ENCODE measurements at places on chromosomes 13 and 19.
A peak's percentile ranks its signal among the peaks of the same experiment; 100 is the strongest.

DNA sequence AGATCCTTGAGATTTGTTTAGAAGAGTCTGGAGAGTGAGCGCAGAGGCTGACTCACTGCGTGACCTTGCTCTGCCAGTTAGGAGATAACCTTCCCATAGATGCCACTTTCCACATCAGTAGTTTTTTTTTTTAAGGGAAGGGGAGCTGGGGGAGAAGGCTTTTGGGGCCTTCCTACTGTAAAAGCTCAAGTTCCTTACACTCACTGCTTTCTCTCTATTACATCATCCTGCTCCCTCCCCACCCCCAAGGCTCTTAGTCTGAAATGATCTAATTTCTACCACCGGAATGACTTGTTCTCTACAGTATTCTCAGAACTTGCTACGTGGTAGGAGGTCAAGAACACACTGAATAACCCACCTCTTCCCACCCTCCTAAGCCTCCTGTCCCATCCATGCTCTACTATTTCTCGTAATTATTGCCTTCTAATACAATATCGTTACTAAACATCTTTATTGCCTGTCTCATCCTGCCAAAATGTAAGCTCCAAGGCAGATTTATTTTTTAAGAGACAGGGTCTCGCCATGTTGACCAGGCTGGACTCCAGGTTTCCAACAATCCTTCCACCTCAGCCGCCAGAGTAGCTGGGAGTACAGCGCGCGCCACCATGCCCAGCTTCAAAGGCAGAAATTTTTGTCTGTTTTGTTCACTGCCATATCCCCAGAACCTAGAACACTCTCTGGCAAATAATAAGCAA is 1.2 kb downstream of the LONP1 start:
- DNase-seq, result peak; percentile 45

DNA sequence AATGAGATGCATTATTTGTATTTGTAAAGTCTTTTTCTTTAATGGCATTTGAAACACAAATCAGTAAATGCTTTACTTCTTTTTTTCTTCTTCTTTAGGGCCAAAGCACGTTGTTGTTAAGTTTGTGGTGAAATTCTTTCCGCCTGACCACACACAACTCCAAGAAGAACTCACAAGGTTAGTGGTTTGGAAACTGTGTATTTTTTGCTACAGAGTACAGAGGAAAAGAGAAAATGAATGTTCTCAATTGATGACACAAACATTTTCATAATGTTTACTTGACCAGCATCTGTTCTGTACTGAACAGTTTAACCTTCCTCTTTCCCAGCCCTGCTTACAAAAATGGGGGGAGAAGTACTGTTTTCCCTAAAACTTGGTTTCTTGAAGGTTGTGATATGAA is 190.9 kb upstream of the RNF113B start:
- DNase-seq, result peak; percentile 33

DNA sequence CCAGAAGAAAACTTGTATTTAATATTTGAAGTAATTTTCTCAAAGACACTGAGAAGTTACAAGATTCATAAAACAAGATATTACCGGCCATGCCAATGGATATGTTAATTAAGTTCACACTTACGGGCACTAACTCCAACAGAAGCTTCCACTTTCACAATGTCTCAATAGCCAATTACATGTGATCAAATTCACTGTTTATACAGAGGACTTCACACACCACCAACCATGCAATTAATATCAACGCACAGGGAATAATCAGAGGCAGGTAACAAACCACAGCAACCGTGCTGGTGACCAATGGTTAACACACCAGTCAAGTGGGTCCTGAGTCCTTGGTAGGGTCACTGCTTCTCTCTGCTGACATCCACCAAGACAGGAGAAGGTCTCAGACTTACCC is 5.9 kb upstream of the ACOD1 start:
- no peak for DNase-seq

DNA sequence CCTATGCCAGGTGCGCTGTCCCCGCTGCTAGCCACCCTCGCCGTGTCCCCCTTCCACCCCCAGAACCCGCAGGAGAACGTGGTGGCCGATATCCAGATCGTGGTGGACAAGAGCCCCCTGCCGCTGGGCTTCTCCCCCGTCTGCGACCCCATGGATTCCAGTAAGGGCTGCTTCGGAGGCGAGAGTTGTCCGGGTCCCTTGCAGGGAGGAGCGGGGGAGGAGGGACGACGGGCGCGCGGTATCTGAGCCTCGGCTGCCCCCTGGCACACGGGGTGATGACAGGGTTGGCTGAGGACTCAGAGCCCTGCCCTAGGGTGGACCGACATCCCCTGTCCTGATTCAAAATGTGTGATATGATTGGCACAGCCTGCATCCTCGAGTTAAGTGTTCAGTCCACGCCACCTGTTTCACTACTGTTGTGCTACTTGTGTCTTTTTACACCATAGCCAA is 653 bp downstream of the MVB12A start:
- DNase-seq, result no peak

GRCh38 chr13:29693275-29693945 is 97.9 kb upstream of the SLC7A1 start:
- DNase-seq, result no peak

- no peak for DNase-seq
Observed at GRCh38 chr13:40149611-40150274, 494.3 kb downstream of the COG6 start.

DNA sequence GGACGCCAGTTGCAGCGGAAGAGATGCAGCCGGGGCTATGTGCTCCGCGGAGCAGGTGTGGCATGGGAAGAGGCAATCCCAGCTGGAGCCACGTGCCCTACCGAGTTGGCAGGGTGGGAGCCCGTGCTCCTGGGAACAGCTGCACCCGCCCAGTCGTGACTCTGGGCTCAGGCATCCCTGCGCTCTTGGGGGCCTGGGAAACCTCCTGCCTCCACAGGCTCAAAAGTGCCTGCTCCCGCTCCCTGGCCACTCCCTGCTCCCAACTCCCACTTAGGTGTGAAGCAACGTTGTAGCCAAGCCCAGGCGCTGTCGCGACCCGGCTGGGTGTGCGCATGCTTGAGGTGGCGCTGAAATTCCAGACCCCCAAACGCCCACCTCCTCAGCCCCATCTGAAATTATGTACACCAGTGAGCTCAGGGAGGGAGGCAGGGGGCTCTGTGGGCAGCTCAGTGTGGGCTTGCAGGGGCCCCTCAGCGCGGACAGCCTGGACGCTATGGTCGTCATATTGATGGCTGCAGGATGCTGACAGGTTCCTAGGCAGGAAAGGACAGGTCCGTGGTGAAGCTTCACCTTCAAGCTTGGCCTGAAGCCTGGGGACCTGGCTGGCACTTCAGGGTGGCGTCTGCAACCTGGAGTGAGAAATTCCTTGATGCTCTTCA is 429.9 kb downstream of the SLITRK1 start:
- no peak for DNase-seq

GRCh38 chr13:51957377-51958216 is 53.7 kb downstream of the ATP7B start:
- no peak for DNase-seq

GRCh38 chr19:40422748-40423566 is 2.8 kb downstream of the SERTAD1 start:
- no peak for DNase-seq

DNA sequence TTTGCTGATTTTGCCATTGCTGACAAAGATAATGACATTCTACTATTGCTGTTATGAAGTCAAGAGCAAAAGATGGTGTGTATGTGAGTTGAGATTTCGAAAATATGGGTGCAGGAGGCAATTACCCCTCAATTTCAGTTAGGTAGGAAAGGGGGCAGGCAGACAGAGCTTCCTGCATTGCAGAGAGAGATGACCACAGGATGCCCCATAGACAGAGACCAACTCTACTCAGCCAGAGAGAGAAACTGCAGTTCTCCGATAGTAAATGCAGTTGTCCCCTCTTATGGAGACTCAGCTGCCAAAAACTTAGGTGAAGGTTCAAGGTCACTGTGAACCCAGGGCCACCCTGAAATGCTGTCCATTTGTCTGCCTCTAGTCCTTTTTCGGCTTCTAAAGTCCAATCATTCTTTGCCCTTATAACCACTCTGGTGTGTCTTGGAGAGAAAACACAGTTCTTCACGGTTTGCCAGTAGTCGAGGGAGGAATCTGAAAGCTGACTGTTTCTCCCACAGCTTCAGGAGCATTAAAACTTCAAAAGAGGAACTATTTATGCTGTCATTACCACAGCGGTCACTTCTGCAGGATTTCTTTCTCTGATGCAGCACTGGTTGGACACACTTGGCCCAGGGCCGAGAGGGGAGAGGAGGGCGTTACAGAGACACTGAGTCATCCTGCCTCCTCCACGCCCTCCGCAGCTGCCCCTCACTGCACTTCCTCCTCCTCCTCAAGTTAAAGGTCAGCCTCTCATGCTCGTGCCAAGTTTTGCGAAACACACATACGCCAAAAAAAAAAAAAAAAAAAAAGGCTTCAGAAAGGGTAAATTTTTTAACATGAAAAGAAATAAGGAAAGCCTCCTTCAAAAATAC is 264.3 kb downstream of the FOXO1 start:
- peak; percentile 89 for DNase-seq

- DNase-seq, result no peak
Observed at GRCh38 chr19:13172346-13173138, 22.3 kb downstream of the IER2 start.

- no peak for DNase-seq
Observed at GRCh38 chr19:39174142-39174541, 22.6 kb upstream of the NCCRP1 start.

GRCh38 chr19:42281146-42281826 is 12.2 kb downstream of the CIC start:
- peak; percentile 74 for DNase-seq

GRCh38 chr19:52941941-52942385 is 18.7 kb upstream of the ZNF888 start:
- peak; percentile 62 for DNase-seq

DNA sequence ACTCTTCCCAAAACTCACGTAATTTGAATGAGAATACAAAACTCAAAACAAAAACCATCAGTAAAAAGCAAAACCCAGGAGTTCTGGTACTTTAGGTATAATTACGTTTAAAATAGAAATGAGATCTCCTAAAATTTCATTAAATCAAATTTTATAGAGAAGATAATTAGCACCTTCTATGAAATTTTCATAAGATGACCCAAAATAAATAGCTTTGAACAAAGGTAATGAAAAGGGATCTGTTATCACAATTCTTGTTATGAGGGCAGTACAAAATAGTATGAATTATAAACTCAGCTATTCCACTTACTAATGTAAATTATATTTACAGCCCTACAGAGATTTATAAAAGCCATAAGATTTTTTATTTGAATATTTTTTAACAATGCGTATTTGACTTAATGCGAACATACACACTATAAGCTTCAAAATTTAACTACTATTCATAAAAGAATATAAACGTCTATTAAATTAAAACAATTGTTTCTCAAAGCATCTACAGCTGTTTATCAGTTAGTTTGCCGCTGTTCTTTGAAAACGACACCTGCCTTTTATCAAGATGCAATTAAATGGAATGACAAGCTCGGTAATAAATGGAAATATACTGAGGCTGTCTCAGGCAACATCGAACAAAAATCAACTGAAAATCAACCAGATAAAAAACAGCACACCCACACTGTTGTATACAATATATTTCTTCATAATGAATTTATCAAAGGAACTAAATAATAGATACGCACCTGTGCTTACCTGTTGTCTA is 63.8 kb downstream of the KCNRG start:
- no peak for DNase-seq

- peak; percentile 36 for DNase-seq
Observed at GRCh38 chr13:28707629-28708427, 10.9 kb downstream of the SLC46A3 start.

DNA sequence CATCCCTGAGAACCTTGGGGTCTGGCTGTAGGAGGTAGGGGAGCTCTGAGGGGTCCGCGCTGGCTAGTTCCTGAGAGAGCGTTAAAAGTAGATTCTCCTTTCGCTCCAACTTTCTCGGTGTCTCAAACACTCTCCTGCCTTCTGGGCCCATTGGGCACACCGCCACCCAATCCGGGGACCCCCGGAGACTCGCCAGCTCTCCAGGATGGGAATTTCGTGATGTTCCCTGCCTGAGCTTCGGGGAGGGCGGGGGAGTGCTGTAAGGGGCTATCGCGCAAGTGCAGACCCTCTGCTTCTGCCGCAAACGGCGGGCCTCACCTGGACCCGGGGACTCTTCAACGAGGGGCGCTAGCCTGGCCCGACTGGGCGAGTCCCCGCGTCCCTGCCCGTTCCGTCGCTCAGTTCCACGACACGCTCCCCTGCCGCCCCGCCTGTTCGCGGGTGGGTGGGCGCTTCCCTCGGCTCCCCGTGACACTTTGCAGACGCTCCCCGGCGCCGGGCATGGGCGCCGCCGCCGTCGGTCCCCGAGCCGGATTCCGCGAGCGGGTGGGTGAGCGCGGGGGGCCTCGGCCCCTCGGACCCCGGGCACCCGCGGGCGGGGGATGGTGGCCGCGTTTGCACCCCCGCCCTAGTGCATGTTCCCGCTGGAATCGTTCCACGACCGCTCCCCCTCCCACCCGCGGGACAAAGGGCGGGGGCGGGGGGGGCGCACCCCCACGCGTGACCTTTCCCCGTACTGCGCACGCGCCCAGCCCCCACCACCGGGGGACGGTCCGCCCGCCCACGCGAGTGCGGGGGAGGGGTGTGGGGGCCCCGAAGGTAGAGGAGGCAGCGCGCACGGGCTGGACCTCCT is at the start of gene CCDC106:
CCDC106 (plus strand) TSS at position 481 of the 853 bp plus-strand sequence. CDS start 835 bp downstream, outside the sequence.
- DNase-seq, result peak; percentile 89

- DNase-seq, result no peak
Observed at GRCh38 chr19:8146877-8147581, 2.4 kb downstream of the FBN3 start.

DNA sequence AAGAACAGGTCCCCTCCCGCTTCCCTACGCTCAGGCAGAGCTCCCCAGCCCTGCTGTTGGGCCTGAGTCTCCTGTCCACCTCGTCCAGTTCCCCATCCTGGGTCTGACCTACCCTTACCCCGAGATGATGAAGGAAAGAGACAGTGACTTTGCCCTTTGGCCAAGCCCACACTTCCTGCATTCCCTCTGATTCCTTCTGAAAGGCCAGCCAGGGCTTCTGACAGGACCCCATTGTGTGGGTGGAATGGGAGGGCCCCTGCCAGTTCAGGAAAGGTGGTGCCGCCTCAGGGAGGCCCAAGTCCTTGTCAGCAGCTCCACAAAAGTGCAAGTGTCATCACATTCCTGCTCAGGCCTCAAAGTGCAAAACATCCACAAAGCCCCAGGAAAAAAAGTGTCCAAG is 177.8 kb downstream of the PAN3 start:
- peak; percentile 92 for DNase-seq

GRCh38 chr19:50053119-50053518 is 27.3 kb downstream of the ZNF473 start:
- no peak for DNase-seq

DNA sequence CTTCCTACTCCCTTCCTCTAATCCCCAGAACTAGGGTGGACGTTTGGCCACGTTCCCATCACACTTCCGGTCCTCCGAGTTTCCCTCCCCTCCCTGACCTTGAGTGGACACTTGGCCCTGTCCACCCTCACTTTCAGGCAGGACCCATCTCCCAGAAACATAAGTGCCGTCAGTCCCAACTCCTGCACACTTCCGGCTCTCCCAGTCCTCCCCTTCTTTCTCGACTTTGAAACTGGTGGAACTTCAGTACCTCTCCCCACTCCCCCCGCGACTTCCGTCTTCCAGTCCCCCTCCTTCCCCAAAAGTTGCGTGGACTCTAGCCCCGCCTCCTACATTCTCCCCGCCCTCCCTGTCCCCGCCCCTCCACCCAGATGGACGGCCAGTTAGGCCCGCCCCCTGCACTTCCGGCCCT is 278 bp upstream of the ZNF274 start:
- DNase-seq, result no peak

- DNase-seq, result no peak
Observed at GRCh38 chr13:109707044-109707741, 79.2 kb downstream of the IRS2 start.

GRCh38 chr13:58838615-58839014 is 1207.1 kb downstream of the PCDH17 start:
- DNase-seq, result no peak

Measured in large intestine (tissue), 12 donors.